ENCODE measurements at places on chromosomes 2 and 18.
A peak's percentile ranks its signal among the peaks of the same experiment; 100 is the strongest.

GRCh38 chr2:96233880-96234316 is 25.3 kb upstream of the STARD7 start:
- no peak for DNase-seq

DNA sequence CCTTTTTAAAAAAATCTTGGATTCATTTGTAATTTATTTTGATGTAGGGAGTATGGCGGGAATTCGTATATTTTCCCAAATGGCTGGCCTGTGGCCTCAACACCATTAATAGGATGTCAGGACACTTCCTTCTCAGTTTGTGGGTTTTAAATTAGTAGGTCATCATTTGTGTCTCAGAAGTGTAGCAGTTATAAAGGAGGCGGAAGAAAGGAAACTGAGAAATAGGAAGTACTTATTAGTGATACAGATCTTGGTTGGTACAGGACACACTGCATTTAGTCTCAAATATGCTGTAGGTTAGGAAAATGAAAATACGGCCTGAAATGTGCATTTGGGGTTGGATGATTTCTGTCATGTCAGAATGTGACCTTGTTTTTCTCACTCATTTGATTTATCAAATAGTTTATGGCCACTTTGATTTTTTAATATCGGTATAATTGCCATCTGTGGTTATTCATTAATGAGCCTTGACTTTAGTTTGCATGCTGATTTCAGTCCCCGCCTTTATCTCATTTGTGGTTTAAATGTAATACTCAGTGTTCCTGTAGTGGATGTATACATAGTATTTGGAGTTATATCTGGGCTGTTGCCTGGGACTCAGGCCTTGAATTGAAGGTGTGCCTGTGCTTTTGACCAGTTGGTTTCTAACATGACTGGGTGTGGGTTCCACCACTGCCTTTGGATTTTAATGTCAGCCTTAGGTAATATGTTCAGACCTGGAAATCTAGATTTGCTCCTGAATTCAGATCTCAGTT is 31.4 kb downstream of the ZCCHC2 start:
- DNase-seq: no peak

DNA sequence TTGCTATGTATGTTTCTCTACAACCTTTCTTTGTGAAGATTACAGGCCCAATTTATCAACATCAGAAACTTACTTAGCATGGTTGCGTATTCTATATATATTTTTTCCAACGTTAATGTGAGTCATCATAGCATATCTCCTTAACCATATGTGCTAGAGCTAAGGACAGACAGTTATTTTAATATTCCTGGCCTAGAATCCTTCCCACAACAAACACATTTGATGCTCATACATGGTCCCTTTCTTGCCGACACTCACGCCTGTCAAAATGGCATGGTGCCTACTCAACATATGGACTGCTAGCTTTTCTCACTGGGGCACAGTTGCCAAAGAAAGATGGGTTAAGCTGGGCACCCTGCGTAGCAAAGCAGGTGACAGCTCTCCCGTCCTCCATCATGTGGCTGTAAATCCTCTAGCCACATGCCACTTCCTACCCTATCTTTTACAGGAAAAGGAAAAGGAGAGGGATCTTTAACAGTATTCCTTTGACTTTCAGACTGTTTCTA is 75.2 kb upstream of the GALNT5 start:
- DNase-seq: no peak

DNA sequence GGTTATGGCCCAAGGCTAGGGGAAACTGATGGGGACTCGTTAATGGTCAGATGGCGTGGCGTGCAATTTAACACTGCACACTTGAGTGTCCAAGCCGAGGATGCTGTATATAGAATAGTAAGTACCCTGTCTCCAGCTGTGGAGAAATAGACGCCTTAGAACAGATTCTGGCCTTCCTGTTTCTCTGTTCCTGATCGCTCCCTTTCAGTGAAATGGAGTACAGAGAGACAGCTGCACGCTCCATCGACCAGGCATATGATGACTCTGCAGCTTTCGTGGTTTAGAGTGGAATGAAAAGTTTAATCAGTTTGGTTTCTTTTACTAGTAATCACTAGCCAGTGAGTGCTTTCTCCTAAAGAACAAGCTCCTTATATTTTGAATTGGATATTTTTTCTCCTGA is 213.4 kb downstream of the NEDD4L start:
- DNase-seq: no peak

DNA sequence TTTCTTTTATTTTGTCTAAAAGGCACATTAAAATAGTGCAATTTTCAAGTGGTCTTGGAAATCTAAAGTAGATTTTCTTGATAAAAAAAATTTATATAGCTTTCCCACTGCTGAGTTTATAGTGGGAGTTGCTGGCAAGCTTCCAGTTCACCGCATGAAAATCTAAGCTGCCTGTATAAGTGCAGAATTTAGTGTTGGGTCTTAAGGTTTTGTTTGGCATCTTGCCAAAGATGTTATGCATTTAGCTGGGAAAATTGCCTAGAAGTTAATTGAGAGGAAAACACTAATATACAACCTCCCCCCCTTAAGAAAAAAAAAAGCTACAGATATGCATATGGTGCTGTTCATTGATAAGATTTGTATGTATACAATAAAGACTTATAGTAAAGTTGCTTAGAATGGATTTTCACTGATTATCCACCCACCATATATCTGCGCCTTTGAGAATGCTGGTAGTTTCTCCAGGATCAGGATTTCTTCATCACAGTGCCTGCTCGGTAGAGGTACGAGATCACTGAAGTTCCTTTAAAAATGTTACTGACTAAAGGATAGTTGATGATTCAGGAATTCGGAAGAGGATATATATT is 803.2 kb upstream of the POU3F3 start:
- no peak for DNase-seq

DNA sequence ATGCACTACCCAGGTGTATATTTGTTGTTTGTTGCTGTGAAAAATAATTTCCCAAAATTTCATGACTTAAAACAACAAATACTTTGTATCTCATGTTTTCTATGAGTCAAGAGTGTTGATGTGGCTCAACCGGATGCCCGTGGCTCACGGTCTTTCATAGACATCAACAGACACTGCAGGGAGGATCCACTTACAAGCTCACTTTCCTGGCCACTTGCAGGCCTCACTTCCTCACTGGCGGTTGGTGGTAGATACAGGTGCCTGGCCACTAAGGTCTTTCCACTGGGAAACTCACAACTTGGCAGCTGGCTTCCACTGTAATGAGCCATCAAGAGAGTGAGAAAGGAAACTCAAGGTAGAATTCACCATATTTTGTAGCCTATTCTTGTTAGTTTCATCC is 662.9 kb downstream of the IRS1 start:
- no peak for DNase-seq

- no peak for DNase-seq
Measured at GRCh38 chr2:156445296-156446220, 9.4 kb downstream of the GPD2 start.

- DNase-seq: peak; percentile 52
Measured at GRCh38 chr18:23967321-23968089, 47.0 kb upstream of the TTC39C start.

DNA sequence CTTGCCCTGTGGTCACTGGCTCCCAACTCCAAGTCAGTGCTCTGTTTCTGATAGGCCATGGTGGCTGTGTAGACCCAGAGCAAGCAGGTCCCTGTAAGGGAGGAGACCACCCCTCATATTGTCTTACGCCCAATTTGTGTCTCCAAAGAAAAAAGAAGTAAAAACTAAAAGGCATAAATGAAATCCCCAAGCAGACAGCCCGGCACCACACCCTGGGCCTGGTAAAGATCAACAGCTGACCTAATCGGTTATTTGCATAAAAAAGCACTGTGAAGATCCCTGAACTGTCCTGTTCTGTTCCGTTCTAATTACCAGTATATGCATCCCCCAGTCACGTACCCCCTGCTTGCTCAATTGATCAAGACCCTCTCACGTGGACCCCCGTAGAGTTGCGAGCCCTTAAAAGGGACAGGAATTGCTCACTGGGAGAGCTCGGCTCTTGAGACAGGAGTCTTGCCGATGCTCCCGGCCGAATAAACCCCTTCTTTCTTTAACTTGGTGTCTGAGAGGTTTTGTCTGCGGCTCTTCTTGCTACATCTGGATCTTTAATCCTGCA is 364.1 kb upstream of the HS6ST1 start:
- no peak for DNase-seq

GRCh38 chr2:212536817-212537725 is 1.5 kb downstream of the ERBB4 start:
- DNase-seq: no peak

GRCh38 chr18:32576296-32576916 is 105.7 kb upstream of the GAREM1 start:
- DNase-seq: no peak

- no peak for DNase-seq
Measured at GRCh38 chr18:2917259-2918047, 70.6 kb downstream of the EMILIN2 start.

- no peak for DNase-seq
Measured at GRCh38 chr2:238901461-238902057, 53.7 kb downstream of the TWIST2 start.

DNA sequence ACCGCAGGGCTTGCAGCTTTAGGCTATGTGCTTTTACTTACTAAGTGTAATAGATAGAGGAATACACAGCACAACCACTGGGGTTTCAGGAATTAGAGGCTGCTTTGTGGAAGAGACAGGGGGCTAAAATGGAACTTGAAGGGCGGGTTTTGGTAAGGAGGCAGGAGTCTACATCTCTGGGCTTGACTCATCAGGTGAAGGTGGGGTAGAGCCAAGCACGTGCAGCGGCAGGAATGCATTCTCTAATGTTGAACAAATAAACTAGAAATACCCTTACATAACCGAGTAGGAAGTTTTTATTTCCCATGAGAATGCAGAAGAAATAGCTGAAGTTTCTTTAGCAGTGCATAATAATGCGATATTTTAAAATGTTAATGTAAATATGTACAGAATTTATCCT is 673.8 kb upstream of the SALL3 start:
- DNase-seq: no peak

- DNase-seq: no peak
Measured at GRCh38 chr18:63407734-63408133, 14.5 kb downstream of the VPS4B start.

DNA sequence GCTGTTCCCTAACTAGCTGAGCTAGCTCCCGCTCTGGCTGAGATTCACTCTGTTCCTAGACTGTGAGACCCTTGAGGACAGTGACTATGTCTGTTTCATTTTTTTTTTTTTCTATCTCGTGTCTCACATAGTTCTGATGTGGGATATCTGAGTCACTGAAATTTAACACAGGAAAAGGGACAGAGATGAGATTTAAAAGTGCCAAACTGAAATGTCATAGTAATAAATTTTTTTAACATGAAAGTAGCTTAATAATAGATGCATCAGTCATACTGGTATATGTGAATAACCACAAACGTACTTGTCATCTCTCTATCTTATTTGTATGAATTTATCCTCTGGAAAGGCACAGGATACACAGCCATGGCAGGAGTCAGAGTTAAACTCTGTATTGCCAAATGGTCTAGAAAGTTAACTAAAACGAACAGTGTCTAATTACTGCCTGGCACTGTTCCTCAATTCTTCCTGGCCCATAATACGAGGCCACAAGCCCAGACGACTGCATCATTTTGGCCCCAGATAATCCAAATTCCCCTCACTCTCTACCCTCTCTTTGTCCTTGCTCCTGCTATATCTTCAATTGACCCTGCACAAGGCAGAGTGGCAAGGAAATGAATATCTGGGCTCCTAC is 87.5 kb downstream of the SATB2 start:
- DNase-seq: no peak

GRCh38 chr2:160125828-160126227 is 63.4 kb upstream of the PLA2R1 start:
- DNase-seq: no peak
